Activated T-helper 17 cell treated with anti-CD3 and anti-CD28 coated beads, Interleukin-2, amount 50 U/mL, for 72 hours (primary cell): ENCODE measurements at places on chromosomes 2 and 18. TPM values are rescaled to one million over a fixed set of nuclear protein-coding genes. Genes with fewer than 3 reads are reported as not detected.

- no peak for ATAC-seq
These were observed 171.9 kb downstream of the KLHL29 start for GRCh38 chr2:23556929-23557328.

DNA sequence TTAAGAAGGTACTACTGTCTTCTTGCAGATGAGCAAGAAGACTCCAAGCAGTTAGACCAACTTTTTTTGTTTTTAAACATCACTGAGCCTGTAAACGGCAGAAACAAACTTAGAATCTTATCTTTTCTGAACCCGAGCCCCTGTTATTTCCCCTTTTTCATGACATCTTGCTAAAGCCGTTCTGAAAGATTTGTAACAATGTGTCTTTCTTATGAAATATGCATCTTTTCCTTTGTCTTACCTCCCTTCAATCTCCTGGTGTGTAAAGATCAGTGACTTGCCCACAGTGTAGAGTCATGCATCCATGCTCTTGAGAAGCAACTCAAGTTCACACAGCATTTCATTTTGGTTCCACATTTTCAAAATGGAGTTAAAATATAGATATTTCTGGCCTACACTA lies 288.8 kb upstream of the CELF4 start:
- ATAC-seq, result no peak

The CFAP221 gene
- total RNA-seq, result not detected

The IL1R2 gene
- total RNA-seq, result 55.8 TPM

The EMILIN2 gene
- total RNA-seq, result 28.8 TPM
